ENCODE measurements at places on chromosomes 6 and 20.

- no peak for DNase-seq
These were observed 129.9 kb downstream of the FYN start for GRCh38 chr6:111743360-111743759.

- no peak for DNase-seq
These were observed 30.1 kb upstream of the NTSR1 start for GRCh38 chr20:62678553-62678952.

DNA sequence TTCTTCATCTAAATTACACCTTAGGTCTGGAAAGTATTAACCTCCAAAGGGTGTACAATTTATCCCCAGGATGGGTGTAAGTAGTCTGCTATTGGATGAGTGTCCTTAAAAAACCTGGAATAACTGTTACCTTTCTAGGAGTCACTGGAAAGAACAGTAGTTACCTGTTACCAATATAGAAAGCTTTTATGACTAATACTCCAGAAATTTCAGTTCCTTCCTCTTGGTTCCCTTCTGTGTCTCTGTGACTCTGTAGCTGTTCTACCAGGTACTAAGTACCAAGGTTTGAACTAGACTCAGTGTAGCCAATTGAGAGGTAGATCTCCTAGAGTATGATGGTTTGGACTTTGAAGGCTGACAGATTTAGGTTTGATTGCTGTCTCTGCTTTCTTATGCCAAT is 47.0 kb upstream of the TBX18 start:
- DNase-seq, result no peak

DNA sequence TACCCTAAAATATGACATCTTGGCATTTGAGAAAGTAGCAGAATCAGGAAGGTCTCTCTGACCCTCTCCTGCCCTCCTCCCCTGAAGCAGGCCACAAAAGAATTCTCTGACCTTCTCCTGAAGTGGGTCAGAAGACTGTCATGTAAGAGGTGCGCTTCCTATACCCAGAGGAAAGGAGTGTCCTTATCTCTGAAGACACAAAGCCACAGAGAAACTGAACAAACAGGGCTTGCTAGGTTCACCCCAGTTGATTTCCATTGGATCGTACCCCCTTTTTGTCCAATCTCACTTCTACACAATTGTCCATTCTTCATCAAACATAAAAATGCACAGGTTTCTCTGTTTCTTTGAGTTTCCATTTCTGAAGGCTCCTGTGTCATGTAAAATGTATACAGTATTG is 272.0 kb upstream of the SOX4 start:
- no peak for DNase-seq

- no peak for DNase-seq
These were observed 40.5 kb downstream of the RNGTT start for GRCh38 chr6:88922775-88923548.

GRCh38 chr6:47454713-47455396 is 22.7 kb upstream of the CD2AP start:
- DNase-seq, result no peak

- no peak for DNase-seq
These were observed 5.7 kb upstream of the OSTM1 start for GRCh38 chr6:108080010-108080780.

GRCh38 chr6:34200340-34200971 is 36.2 kb upstream of the HMGA1 start:
- no peak for DNase-seq

DNA sequence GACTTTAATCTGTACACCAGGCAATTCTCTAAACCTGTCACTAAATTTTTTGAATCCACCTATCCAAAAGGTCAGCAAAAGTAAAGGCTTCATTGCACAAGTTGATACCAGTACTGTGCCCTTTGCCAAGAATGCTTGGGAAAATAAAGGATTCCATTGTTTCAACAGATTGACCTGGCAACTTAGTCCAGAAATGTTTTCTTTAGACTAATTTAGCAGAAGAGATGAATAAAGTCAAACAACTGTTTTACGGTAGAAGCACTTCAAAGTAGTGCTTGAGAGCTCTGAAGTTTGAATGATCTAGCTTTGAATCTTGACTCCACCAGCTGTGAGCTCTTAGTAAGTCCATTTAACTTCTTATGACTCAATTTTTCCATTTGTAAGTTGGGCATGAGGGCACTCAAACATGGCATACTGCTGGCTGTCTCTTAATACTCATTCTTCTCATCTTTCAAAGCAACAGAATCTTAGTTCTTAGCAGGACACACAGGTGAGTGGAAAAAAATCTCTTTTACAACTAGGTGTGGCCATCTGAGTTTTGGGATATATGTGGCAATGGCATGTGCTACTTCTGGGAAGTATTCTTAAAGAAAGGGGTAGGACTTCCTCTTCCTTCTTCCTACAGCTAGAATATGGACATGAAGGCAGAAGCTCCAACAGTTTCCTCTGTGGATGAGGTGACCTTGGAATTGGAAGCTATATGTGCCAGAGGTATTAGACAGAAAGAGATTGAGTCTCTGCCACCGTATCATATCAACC is 55.9 kb upstream of the LOC128125822 start:
- no peak for DNase-seq

- DNase-seq, result peak; percentile 66
These were observed 664 bp upstream of the BAG6 start for GRCh38 chr6:31652925-31653724.

DNA sequence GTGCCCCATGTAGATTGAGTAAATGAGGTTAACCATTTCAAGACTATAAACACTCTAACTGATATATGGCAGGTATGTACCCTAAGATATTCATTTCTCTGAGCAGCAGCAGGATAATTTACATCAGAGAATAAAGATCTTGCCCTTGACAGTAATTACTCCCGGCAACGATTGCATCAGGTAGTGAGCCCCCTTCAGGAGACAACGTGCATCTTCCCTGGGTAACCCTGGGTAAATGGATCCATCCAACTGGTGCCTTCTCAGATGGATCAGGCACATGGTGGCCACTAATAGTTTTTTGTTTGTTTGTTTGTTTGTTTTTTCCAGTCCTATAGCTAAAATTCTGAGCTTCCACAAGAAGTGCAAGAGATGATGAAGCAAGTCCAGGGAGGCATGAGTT is 469.4 kb upstream of the SLC35B3 start:
- no peak for DNase-seq

DNA sequence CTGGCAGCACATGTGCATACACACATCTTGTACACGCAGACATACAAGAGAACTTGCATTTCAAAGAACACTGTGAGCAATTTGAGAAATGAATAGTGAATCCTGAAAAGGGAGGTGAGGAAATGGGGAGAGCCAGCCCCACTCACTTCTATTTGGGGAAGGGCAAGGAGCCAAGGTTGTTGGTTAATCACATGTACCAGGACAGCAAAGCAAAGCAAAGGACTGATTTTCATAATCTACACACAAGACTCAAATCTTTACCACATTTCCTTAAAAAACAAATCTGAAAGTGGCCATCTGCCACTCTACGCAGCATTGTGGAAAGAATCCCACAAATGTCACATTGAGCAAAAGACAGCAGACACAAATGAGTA is 35.0 kb upstream of the KIF16B start:
- no peak for DNase-seq

DNA sequence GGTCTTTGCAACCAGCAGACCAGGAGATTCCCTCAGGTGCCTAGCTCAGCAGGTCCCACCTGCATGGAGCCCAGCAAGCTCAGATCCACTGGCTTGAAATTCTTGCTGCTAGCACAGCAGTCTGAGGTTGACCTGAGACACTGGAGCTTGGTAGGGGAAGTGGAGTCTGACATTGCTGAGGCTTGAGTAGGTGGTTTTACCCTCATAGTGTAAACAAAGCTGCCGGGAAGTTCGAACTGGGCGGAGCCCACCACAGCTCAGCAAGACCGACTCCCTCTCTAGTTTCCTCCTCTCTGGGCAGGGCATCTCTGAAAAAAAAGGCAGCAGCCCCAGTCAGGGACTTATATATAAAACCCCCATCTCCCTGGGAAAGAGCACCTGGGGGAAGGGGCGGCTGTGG is 34.3 kb downstream of the PRSS35 start:
- no peak for DNase-seq

DNA sequence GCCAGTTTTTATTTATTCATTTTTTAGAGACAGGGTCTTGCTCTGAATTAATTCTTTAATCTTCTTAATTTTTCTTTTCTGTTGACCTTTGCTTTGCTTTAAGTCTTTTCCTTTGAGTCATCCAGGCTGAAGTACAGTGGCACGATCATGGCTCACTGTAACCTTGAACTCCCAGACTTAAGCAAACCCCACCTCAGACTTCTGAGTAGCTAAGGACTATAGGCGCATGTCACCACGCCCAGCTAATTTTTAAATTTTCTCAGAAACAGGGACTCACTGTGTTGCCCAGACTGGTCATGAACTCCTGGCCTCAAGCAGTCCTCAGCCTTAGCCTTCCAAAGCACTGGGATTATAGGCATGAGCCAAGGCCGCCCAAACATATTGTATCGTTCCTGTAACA is 71.3 kb upstream of the GNRH2 start:
- DNase-seq, result no peak

DNA sequence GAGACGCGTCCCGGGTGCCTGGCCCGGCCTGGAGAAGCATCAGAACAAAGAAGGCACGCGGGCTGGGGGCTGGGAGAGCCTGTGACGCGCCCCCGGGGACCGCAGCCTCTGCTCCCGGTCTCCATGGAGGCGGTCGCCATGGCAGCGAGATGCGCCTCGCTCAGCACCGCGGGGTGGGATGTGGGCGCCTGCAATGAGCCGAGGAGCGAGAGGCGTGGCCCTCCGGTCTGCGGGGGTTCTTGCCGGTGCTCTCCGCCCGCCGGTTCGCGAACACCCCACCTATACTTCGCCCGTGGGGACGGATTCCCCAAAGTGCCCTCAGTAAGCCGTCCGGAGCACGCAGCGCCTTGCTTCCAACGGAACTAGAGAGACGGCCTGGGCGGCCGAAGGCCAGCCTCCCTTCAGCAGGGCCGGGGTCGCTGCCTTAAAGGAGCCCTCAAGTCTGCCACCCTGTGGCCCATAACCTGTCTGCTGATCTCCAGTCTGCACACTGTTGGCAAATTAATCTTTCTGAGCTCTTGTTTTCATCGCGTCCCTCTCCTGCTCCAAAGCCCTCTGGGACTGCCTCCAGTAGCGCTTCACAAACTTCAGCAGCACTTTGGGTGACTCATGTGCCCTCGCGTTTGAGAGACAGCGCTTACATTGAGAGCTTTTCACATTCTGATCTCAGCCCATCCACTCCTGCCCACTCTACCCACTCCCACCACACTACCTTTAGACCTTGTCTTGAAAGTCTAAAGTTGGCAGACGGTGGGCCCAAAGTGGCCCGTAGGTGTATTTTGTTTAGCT is 983 bp upstream of the ADISSP start:
- DNase-seq, result peak; percentile 74

DNA sequence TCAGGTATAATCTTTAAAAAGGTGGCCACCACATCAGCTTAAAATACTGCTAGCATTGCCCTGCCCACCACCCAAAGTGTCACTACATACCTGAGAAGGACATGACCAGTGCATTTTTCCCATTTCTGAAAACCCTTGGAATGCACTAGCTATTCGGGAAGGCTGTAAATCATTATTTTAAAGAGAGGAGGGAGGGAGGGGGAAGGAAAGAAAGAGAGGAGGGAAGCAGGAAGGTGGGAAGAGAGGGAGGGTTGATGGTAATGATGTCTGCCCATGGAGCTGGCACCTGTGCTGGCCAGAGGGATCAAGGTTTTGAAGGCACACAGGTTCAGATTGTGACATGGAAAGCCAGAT is 32.4 kb downstream of the VAPB start:
- no peak for DNase-seq

DNA sequence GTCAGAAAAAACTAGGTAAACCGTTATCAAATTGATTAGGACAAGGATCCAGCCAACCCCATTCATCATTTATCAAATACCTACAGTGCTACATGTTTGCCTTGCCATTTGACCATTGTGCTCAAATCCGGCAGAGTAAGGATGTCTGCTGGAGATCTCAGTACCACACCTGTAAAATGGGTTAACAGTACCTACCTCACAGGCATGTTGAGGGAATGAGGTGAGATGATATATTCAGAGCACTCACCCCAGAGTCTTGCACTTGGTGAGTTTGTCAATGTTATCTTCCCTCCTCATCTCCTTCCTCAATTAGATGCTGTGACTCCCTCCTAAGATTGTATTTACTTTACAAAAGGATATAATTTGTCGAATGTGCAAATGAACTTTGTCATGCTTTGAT is 54.5 kb upstream of the DSP start:
- no peak for DNase-seq

GRCh38 chr20:17061715-17062114 is 165.1 kb upstream of the PCSK2 start:
- no peak for DNase-seq

DNA sequence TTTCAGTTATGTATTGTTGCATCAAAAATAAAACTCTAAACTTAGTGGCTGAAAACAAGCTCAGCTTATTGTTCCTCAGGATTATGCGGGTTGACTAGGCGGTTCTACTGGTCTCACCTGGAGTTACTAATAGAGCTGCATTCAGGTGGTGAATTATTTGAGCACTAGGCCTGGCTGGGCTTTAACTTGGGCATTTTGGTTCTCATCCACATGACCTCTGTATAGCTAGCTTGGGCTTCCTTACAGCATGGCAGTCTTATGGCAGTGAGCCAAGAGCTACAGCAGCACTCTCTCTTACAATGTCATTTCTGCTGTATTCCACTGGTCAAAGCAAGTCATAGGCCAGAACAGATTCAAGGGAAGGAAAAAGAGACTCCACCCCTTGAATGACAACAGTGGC is 1.6 kb downstream of the PGBD1 start:
- DNase-seq, result no peak

- no peak for DNase-seq
These were observed 885 bp downstream of the NTSR1 start for GRCh38 chr20:62709537-62709905.

GRCh38 chr6:167973148-167973885 is 24.2 kb upstream of the KIF25 start:
- no peak for DNase-seq

- DNase-seq, result no peak
These were observed 22.2 kb downstream of the PREP start for GRCh38 chr6:105380634-105381033.

DNA sequence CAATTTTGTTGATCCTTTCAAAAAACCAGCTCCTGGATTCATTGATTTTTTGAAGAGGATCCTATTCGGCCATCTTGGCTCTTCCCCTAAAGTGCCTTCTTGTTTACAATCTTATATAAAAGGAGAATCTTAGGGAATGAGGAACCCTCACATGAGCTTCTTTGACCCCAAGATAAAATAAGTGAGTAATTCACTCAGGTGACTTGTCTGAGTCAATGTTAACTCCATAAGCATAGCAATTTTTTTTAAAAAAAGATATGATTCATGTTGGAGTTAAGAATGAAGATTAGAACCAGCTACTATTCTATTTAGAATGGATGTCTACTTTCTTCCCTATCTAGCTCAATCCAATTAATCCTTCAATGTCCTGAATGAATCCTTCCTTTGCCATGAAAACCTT is 21.0 kb downstream of the WASF1 start:
- DNase-seq, result no peak

DNA sequence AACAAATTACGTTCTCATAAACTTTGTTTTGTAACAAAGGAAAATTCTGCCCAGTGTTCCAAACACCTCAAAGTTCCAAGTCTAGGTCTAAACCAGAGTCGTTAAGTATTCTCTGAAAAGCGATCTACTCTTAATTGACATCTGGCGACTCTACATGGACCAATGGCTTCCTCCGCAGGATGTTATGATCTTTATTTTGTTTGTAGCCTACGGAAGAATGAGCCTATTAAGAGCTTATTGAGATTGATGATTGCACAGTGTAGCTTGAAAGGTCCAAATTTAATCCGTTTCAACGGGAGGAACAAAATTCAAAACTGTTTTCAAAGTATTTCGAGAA is 61.1 kb downstream of the FAM217A start:
- DNase-seq, result no peak

Data from activated CD8-positive, alpha-beta memory T cell treated with anti-CD3 and anti-CD28 coated beads for 1 hour (primary cell).